NCI-H345 (cell line): ENCODE measurements at places on chromosomes 1 and 21.

DNA sequence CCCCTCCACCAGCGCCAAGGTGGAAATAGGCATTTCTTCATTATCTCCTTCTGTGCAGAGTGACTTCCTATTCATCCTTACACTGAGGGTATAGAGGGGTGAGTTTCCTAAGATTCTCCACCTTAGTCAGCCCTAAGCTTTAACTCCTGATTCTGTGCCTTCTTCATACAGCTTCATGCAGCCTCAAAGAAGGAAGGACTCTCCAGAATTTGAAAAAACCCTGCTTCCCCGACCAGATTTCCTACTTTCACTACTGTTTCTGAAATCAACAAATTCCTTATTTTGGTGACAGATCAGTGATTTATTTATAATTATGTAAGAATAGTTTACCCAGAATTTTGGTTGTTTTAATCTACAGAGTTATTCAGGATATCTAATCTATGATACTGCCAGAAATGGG, 28.6 kb downstream of the GFI1 start:
- no peak for DNase-seq

DNA sequence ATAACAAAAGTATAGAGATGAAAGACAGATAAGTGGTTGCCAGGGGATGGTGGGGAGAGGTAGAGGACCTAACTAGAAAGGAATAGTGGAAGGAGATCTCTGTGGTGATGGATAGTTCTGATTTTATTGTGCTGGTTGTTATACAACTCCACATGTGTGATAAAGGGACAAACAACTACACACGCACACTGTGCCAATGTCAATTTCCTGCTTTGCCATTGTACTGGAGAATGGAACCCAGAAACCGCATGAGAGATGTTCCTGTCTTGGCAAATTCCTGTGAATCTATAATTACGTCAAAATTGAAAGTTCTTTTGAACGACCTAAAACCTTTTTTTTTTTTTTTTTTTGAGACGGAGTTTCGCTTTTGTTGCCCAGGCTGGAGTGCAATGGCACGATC, 11.0 kb downstream of the TNFRSF9 start:
- DNase-seq: no peak

GRCh38 chr1:66245691-66246090, 288.3 kb upstream of the SGIP1 start:
- DNase-seq: no peak

GRCh38 chr1:45259053-45259452, 52.6 kb upstream of the ZSWIM5 start:
- DNase-seq: no peak

- peak; percentile 19 for DNase-seq
Observed at GRCh38 chr1:234111458-234112142, 207.1 kb downstream of the SLC35F3 start.

GRCh38 chr21:39840373-39841097, 26.7 kb upstream of the PCP4 start:
- no peak for DNase-seq

DNA sequence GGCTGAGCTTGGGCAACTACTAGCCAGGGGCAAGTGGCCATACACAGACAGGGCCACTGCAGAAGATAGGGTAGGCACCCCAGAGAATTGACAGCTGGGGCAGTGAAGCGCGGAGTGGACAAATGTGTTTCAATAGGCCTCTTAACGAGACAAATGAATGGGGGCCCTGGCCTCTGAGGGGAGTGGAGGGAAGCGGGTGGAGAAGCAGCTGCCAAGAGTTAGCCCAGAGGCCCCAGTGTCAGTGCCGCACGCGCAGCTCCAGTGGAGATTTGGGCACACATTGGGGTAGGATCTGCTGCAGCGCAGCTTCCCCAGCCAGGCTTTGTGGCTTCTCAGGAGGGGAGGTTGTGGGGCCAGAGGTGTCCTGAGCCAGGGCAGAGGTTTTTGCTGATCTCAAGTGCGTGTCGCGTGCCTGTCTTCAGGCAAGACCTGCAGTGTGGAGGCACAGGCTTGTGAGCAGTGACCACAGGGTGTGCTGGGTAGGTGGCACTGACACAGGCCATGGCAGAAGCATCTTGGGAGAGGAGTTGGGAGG, 16.9 kb downstream of the PTPRF start:
- no peak for DNase-seq

- no peak for DNase-seq
Observed at GRCh38 chr1:20336105-20336605, 45.5 kb downstream of the VWA5B1 start.

- DNase-seq: no peak
Observed at GRCh38 chr21:27681841-27682240, 715.0 kb upstream of the ADAMTS5 start.

GRCh38 chr21:31686272-31686915, 26.9 kb downstream of the SOD1 start:
- no peak for DNase-seq

GRCh38 chr1:236565530-236565929, 38.8 kb downstream of the HEATR1 start:
- DNase-seq: no peak

DNA sequence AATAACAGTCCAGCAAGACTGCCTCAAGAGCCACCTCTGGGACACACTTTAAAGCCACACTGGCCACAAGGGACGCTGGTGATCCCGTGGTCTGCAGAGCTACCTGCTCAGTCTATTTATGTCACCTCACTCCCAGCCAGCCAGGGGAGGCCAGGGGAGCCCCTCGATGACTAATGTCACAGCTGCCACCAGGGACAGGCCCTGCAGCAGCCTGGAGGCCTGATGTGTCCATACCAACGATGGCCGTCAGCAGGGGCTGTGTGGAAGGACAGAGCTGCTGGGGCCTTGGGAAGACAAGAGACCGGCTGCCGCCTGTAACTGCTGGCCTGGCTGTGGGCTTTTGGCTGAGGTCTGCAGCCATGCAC, 71.0 kb downstream of the SIK1 start:
- no peak for DNase-seq

DNA sequence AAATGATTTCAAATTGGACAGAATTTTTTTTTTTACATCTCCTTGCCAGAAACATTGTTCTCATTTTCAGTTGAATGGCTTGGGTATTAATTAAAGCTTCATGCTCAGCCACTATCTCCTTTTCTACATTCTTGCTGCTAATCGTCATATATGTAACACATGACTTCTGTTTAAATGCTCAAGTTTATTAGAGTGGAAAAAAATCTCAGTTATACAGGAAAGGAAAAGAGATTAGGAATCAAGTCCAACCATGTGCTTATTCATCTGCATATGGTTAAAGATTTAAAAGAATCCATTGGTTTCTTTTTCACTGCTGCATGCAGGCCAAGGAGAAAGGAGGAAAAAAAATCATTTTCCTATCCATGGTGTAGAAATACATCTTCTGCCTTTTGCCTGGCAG, 47.3 kb upstream of the CNN3 start:
- no peak for DNase-seq

DNA sequence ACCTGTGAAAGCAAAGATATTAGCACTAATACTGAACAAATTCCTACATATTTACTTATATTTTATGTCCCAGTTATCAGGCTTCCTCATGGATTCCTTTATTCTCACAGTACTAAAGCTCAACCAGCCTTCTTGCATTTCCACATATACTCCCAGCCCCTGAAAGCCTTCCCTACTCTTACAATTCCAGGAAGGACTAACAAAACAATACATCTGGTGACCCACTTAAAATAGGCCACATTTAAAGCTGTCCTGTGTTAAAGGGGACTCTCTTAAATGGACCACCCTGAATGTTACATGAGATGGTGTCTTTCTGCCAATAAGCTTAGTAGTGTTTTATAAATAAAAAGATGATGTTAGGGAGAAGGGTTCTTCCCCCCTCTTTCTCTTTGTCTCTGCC, 54.4 kb downstream of the NTMT2 start:
- DNase-seq: no peak

DNA sequence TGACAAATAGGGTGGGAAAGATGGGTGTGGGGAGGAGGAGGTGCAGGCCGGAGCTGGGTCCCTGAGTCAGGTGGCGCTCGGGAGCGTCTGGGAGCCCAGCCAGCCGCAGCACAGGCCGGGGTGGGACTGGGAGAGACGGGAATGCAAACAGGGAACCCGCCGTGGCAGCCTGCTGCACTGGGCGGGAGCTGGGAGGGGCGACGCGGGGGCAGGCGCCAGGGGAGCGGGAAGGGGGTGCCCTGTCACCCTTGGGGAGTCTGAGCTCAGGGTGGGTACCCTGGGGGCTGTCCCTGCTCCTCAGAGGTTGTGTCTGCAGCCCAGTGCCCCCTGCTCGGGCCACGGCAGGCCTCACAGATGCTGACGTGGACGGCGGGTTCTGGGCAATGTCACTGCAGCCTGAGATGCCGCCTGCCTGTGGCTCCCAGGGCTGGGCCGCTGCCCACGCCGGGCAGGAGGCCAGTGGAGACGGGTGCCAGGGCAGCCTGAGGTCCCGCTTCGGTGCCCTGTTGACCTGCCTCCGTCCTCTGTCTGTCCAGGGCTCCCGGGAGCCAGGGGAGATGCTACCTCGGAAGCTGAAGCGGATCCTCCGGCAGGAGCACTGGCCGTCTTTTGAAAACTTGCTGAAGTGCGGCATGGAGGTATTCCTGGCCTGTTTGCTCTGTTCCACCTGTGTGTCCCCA, 16.6 kb upstream of the LRRC3 start:
- DNase-seq: no peak

DNA sequence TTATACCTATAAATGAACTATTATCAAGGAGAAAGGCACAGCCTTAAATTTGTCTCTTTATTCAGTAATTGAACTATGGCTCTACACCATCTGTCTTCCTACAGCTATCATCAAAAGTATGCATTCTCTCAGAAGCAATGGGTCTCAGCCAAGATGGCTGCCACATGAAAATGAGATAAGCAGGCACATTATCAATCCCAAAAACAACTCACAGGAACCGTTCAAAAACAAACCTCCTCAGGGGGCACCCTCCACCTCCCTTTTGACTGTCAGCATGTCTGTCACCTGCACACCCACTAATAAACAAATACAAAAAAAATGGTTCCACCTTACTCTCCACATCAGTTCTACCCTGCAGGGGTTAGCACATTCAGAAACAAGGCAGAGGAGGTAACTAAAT, 23.6 kb downstream of the KIAA0319L start:
- no peak for DNase-seq

DNA sequence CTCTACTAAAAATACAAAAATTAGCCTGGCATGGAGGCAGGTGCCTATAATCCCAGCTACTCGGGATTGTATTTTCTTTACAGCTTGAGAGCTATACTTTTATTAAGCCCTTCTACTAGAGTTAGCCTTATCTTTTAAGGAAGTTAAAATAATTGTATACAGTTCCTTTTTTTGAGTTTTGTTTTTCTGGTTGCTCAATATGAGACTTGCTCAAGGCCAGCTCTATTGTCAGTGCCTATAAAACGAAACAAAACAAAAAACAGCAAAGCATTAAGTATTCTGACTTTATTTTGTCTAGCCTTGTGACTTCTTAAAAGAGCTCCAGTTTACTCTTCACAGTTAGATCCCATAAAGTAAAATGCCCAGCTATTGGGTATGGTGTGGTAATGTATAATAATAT, 17.2 kb downstream of the PKN2 start:
- DNase-seq: no peak

GRCh38 chr1:77829851-77830250, 50.4 kb downstream of the MIGA1 start:
- no peak for DNase-seq

GRCh38 chr1:31643976-31644559, 608 bp downstream of the PEF1 start:
- DNase-seq: no peak

GRCh38 chr1:214566158-214567104, 15.0 kb upstream of the PTPN14 start:
- DNase-seq: no peak

DNA sequence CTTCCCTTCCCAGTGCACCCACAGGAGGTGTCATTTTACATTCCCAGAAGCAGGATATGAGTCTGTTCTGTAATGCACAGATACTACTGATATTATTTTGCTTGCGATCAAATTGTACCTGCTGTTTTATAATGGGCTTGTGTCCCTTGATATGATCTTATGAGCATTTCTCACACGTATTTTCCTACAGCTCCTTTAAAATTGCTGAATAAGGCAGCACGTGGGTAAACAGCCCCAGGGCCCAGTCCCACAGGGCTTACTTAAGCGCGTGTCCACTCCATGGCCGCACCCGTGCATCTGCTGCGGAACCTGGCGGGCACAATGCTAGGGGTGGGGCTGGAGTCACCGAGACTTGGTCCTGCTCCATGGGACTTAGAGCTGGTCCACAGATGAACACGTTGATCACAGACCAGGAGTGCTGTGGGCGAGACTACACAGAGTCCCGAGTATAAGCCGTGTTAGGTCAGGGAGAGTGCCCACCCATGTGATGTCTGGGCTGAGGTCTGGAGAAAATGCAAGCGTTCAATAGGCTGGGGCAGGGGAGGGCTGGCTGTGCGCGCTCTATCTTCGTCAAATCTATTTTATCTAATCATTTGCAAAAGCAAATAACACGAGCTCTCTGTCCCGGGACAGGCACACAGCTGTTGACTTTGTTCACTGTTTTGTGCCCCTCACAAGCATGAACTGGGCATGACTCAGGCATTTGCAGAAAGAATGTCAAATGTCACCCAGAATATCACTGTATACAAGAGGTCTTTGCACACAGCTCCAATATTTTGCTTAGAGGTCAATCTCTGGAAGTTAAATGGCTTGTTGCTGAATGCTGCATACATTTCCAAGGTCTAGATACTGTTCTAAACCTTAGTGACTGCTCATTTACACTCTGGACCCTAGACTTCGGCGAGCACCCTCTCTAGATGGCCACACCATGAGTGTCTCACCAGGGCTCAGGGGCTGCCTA, 119.3 kb downstream of the CRYAA start:
- no peak for DNase-seq

DNA sequence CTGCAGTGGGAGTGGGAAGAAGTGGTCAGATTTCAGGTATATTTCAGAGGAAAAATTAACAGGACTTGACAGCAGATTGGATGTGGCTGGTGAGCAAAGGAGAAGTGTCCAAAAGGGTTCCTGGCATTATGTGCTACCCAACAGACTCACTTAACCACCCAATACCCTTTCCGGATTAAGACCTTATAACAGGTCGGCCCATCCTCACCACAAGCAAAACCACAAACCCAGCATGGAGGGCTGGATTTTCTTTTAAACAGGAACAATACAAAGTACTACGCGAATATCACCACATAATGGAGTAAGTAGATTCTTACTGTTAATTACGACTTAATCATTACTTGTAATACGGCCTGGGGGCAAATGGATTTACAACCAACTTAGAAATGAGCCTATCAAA, 59.2 kb downstream of the WDR64 start:
- no peak for DNase-seq

- no peak for DNase-seq
Observed at GRCh38 chr1:165057956-165058355, 298.6 kb downstream of the LMX1A start.

DNA sequence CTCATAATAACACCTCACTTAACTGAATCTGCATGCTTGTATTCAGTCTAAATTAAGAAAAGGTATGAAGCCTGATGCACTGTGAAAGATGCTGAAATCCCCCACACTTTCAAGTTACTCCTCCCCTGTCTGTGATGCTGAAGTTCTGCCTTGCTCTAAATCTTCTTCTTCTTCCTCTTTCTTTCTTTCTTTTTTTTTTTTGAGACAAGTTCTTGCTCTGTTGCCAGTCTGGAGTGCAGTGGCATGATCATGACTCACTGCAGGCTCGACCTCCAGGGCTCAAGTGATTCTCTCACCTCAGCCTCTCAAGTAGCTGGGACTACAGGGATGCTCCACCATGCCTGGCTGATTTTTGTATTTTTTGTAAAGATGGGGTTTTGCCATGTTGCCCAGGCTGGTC, 231.0 kb upstream of the B3GALT2 start:
- DNase-seq: no peak

GRCh38 chr1:207331354-207332313, 10.2 kb downstream of the CD55 start:
- no peak for DNase-seq
